ENCODE measurements at places on chromosomes 6 and 20.

DNA sequence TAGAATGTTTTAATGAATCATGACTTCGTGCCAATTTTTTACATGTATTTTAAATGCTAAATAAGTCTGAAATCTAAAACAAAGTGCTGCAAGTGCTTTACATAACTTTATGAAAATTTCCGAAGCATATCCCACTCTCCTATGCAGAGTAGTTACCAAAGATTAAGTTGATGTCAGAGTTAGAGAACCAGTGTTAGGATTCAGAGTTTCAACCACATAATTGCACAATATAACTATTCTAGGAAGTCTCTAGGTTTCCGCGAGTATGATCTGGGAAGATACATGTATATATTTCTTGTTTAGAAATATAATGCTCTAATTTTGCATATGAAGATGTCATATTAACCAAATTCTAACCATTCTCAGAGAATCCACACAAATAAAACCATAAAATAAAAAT is 74.8 kb downstream of the ASCC3 start:
- no peak for DNase-seq

GRCh38 chr20:35953387-35954199 is 709 bp downstream of the SCAND1 start:
- DNase-seq: peak; percentile 18

DNA sequence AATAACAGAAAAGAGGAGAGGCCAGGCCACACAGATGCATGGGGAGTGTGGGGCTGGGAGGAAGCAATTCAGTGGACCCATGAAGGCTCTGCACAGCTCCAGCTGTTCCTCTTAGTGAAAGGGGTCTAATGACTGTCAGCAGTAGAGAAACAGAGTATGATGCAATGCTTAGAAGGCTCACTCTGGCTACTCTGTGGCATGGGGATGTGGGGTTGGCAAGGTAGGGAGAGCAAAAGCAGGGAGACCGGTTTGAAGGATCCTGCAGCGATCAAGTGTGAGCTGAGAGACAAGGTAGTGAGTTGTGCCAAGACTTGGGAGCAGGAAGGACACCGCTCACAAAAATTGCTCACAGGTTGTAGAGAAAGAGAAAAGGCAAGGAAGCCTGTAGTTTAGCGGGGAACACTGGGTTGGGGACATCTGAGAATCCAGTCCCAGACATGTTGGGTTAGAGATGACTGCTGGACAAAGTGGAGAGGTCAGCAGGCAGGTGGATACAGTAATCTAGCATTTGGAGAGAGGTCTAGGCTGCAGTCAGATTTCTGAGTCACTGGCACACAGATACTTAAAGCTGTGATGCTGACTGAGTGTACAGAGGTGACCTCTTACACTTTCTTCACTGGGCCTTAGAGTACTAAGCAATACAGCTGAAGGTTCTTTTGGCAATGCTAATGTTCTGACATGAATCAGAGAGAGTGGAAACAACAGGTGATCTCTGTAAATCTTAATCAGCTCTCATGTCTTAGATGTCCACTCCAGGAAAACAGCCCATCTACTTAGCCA is 27.1 kb downstream of the NAPB start:
- DNase-seq: no peak

- peak; percentile 49 for DNase-seq
Measured at GRCh38 chr6:38262609-38263008, 377.1 kb downstream of the BTBD9 start.

DNA sequence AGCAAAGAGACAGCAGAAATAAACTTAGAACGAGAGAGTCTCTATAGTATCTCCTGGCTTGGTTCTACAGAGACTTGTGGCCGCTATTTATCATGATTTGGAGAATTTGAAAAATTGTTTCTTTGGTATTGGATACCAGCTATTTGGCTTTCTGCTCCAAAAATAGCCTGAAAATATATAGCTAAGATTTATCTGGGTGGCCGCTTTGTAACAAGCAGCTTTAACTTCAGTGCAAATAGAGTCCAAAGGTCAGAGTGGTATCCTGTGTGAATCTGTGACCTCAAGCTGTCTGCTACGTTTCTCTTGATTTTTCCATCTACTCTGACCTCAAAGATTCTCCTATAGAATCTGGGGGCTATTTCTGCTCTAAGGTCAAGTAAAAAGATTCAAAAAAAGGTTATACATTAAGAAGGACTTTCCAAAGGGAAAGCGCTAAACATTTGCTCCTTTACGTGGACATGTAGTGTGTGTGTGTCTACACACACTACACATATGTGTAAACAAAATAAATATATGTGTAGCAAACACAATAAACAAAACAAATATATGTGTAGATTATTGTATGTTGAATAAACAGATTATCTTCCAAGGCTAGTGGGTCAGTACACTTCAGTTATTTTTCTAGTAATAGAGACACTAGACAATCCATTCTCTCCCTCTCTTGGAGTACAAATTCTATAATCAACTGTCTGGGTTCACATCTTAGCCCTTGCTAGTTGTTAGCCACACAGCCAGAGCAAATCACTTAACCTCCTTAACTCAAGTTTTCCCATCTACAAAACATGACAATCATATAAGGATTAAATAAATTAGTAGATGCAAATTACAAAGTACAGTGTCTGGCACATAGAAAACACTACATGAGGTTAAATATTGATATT is 40.8 kb downstream of the CHD6 start:
- DNase-seq: no peak

GRCh38 chr20:37911838-37912281 is 8.9 kb downstream of the VSTM2L start:
- no peak for DNase-seq

DNA sequence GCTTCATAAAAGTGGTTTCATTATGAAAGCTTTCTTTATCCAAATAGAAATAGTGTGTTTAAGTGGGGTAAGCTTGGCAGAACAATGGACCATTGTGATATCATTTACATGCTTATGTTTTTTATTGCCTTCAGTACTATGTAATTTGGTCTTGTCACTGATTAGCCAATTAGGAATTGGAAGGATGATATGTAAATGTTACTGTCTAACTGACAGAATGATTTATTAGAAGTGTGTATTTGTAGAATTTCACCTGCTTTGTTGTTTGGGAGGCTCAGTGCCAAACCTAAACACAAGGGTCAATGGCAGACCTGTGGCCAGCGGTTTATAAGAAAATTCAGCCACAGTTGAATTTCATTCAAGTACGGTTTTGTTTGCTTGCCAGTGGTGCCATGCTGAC is 39.0 kb downstream of the AIG1 start:
- no peak for DNase-seq

DNA sequence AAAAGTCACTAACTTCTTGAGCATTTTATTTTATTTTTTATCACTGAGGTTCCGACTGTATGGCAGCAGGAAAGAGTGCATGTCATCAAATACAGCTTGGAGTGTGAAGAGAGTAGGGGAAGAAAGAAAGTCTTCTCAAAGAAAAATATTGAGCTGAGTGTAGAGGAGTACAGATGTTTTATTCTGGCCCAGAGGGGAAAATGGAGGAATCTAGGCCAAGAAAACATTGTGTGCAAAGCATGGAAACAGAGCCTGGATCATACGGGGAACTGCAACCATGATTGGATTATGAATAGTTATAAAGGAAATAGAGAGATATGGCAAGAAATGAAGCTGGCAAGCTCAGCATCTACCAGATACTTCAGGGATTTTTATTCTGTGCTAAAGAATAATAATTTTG is 104.2 kb upstream of the SCGN start:
- DNase-seq: no peak

GRCh38 chr6:104459543-104459942 is 400.2 kb downstream of the HACE1 start:
- DNase-seq: no peak

- DNase-seq: no peak
Measured at GRCh38 chr20:9110916-9111432, 42.1 kb downstream of the PLCB4 start.

DNA sequence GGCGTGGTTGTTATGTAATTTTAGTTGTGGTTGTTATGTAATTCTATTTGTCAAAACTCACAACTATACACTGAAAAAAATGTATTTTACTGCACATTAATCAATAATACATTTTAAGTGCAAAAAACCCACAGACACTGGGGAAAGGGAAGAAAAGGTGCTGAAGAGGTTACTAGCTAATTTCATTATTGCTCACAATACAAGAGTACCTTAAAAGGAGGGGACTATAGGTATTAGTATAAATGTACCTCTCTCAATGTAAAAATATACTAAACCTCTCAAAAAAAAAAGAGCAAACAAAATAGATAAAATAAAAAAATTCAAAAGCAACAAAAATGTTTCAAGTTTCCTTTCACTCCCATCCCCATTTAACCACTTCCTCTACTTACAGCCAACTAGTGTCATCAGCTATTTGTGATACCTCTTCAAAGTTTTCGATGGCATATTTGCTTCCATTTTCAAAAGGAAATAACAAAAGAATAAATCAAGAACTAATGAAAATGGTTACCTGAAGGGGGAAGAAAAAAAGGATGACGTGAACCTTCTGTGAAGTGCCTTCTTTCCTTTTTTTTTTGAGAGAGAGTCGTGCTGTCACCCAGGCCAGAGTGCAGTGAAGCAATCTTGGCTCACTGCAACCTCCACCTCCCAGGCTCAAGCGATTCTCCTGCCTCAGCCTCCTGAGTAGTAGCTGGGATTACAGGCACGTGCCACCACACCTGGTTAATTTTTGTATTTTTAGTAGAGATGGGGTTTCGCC is 30.2 kb downstream of the RANBP9 start:
- DNase-seq: no peak

DNA sequence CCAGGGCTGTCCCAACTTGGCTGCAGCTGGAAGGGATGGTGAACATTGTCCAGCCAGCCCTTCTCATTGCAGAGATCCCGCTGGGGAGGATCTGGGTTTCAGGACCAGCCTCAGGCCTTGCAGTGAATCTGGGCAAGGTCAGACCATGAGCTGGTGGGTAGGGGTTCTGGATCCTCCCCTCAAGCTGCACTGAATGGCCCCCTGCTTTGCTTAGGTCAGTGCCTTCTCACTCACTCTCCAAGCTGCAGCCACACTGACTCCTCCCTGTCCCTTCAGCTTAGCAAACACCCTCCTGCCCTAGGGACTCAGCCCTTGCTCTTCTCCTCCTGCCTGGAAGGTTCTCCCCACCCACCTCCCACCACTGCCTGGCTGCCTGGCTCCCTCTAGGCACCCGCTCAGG is 95.3 kb upstream of the KCNG1 start:
- DNase-seq: no peak

- peak; percentile 82 for DNase-seq
Measured at GRCh38 chr20:50304923-50305635, 114.4 kb downstream of the CEBPB start.

GRCh38 chr20:48904566-48905296 is 16.8 kb upstream of the ARFGEF2 start:
- DNase-seq: peak; percentile 67

DNA sequence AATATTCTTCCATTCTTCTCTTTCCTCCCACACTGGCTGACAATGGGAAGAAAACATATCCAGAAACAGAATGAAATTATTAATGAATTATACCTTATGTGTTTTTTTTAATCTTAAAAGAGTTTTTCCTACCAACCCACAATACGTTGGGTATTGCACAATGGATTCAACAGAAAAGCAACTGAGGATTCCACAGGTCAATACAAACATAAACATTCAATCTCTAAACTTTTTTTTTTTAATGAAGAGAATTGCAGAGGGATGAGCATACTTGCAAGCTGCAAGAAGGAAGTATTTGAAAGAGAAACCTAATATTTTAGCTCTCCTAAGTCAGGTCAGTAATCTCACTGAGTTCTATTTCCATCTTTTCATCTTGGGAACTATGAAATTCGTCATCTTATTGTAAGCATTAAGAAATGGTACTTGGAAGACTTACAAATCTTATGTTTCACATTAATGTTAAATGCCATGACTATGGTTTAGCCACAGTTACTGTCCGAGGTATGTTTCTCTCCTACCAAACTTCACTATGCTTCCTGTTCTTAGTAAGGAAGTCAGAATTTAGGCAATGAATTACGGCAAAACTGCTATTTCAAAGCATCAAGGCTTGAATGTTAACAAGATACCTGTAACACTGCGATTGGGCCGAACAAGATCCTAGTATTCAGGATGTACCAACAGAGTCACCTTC is 100.8 kb downstream of the HIVEP2 start:
- DNase-seq: no peak

DNA sequence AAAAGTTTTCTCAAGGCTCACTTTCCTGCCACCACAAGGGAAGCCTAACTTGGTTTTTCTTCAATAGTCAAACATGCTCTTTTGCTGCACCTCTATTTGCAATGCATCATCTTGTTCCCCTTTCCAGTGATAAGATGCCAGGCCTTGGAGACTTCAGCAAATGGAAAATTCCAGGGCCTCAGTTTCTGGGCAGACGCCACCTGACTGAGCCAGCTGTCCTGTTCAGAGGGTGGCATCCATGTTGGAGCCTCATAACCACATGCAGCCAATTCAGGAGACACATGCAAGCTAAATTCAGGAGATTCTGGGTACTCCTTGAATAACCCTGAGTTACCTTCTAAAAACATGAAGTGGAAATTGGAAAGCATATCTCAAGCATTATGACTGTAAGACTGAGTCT is 285.6 kb upstream of the RNF24 start:
- DNase-seq: no peak

- peak; percentile 43 for DNase-seq
Measured at GRCh38 chr20:10928841-10929421, 255.1 kb upstream of the JAG1 start.

GRCh38 chr20:3785240-3786125 is 1.1 kb downstream of the CENPB start:
- no peak for DNase-seq

GRCh38 chr20:5722927-5723326 is 27.3 kb upstream of the SHLD1 start:
- no peak for DNase-seq

- peak; percentile 11 for DNase-seq
Measured at GRCh38 chr20:2879146-2879545, 5.9 kb downstream of the PTPRA start.

GRCh38 chr20:53975761-53976160 is 94.6 kb downstream of the BCAS1 start:
- no peak for DNase-seq

DNA sequence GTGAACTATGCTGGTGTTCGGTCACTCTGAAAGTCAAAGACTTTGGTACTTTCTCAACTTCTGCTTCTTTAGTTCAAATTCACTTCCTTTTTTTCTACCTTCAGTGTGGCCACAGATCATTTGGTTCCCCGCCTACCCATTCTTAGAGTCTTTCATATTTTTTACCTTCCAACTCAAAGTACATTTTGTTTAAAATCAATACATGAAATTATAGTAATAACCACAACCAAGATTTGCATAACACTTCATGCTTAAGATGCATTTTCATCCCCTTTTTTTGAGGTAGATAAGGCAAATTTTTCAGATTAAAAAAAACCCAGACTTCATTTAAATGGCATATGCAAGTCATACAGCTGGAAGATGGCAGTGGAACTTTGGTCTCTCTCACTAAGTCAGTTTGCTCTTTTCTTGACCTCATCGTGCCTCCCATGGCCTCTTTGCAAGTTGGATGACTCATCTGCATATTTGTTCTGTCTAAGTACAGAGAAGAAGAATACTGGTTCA is 11.9 kb upstream of the CNR1 start:
- DNase-seq: peak; percentile 65

DNA sequence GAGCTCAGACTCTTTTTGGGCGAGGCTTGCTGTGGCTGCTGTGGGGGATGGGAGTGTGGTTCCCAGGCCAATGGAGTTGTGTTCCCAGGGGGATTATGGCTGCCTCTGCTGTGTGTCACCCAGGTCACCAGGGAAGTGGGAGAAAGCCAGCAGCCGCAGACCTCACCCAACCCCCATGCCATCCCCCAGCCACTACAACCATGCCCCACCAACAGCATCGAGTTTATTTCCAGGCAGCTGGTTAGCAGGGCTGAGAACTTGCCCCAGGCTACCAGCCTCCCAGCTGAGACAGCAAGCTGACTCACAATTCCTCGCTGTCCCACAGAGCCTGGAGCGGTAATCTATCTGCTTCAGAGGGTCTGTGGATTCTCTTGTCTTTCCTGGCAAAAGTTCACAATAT is 331.7 kb downstream of the FRK start:
- DNase-seq: no peak

- DNase-seq: peak; percentile 49
Measured at GRCh38 chr6:147506704-147507114, 1.8 kb upstream of the SAMD5 start.
